ENCODE measurements at places on chromosomes 13 and 19. TPM values are rescaled to one million over a fixed set of nuclear protein-coding genes. Genes with fewer than 3 reads are reported as not detected.
A peak's percentile ranks its signal among the peaks of the same experiment; 100 is the strongest.

- DNase-seq: no peak
These were observed 10.3 kb upstream of the BBC3 start for GRCh38 chr19:47240996-47241918.

GRCh38 chr19:29952177-29952576, 10.1 kb downstream of the URI1 start:
- DNase-seq: peak; percentile 2

- no peak for DNase-seq
These were observed 41.7 kb downstream of the MIPEP start for GRCh38 chr13:23847497-23847896.

Gene MCEMP1
- total RNA-seq: not detected

Gene LRRC4B
- not detected for total RNA-seq

- DNase-seq: no peak
These were observed 125.0 kb upstream of the NBEA start for GRCh38 chr13:34816908-34817665.

GRCh38 chr19:737591-738093, 13.3 kb upstream of the MISP start:
- DNase-seq: no peak

- DNase-seq: no peak
These were observed 930.5 kb upstream of the SLITRK1 start for GRCh38 chr13:84812789-84813188.

DNA sequence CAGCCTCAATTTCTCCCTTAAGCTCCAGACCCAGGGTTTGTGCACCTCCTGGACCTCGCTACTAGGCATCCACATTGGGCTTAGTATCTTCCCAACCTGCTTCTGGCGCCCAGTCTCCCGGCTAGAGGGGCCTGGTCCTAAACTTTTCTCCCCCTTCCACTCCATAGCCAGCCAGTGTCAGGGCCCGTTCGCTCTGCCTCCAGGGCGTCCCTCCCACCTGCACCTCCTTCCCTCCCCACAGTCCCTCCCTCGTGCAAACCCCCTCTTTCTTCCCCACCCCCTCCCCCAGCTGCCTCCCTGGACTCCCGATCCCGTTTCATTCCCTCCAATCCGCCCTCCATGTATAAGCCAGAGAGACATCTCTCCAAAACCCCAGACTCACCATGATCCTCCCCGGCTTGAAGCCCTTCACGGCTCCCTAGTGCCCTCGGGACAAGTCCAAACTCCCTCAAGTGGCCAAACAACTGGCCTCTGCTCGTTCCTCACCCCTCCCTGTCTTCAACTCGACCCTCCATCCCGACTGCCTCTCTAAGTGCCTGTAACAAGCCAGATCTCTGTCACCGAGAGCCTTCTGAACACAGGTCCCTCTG, 997 bp upstream of the SAMD4B start:
- DNase-seq: no peak

- no peak for DNase-seq
These were observed 13.9 kb upstream of the PAK4 start for GRCh38 chr19:39111593-39112199.

DNA sequence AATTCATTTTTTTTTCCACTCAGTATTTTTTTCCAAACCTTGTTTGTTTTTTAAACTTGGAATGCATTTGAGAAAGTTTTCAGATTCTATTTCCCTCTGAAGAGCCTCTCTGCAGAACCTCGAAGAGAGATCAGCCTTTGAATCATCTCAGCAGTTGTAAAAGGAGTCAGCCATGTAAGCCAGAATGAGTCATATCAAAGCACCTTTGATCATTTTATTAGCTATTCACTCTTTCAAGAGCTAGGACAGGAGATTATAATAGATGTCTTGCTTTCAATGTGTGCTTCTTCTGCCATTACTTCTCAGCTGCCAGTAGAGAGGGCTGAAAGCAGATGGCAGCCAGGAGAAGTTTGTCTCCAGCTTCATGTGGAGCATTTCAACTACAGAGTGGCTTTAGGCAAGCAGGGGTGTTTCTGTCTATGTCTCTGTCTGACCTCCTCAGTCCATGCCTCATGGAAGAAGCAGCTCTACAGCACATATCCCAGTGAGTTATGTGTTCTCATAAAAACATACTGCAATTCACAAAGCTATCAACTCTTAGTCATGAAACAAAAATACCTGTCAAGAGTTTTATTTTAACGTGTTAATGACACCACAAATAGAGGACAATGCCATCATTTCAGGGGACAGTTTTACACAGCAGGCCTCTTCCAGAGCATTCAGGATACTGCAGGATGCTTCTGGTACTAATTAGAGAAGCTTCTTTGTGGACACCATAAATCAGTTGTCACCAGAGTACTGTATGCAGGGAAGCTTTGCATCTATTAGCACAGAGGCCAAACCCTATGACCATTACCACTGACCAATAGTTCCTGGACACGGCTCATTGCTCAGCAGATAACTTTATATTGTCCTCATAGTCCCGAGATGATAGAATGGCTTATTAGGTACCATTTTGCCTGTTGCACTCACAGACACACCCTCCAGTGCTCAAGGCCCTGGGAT, 94.3 kb downstream of the NHLRC3 start:
- no peak for DNase-seq

Gene CBARP
- 2.2 TPM for total RNA-seq

Gene PDX1
- total RNA-seq: not detected

GRCh38 chr13:81738364-81738763, 1397.4 kb upstream of the SPRY2 start:
- no peak for DNase-seq

GRCh38 chr13:104327211-104327610, 1261.0 kb upstream of the SLC10A2 start:
- no peak for DNase-seq

Gene ZNF626
- total RNA-seq: 6.7 TPM

Gene SLC39A3
- total RNA-seq: 18.0 TPM

- no peak for DNase-seq
These were observed 71.5 kb downstream of the GGACT start for GRCh38 chr13:100517135-100517534.

DNA sequence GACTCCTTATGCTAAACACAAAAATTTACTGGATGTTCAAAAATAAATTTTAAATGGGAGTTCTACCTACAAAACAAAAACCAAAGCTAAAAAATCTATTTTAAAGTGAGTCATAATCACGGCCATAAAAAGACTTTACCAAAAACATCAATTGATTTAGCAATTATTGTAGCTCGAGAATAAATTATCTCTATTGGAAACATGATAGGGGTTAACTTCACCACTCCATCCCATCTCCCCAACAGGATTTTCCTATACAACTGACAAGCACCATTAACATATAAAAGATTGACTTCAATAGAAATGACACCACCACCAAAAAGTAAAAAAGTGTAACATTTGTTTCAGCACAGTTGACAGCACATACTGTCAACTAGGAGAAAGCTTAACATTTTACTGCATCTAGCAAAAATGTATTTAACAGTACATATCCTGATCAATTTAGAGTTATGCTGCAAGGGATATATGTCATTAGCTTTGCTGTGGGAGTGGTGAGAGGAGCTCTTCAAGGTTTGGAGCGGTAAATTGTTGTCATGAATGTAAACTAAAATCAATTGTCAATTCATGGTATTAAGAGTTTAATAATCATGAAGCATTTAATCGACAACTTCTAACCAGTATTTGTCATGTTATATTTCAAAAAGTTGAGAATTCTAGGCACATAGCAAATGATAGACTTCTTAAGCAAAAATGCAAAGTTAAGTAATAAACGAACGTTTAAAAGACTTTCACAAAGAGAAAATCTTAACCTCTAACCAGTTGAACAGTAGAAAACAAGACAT, 3.8 kb downstream of the UBL3 start:
- no peak for DNase-seq

Gene SRRM5
- total RNA-seq: not detected

- DNase-seq: no peak
These were observed 212.8 kb downstream of the FGF9 start for GRCh38 chr13:21883713-21884112.

DNA sequence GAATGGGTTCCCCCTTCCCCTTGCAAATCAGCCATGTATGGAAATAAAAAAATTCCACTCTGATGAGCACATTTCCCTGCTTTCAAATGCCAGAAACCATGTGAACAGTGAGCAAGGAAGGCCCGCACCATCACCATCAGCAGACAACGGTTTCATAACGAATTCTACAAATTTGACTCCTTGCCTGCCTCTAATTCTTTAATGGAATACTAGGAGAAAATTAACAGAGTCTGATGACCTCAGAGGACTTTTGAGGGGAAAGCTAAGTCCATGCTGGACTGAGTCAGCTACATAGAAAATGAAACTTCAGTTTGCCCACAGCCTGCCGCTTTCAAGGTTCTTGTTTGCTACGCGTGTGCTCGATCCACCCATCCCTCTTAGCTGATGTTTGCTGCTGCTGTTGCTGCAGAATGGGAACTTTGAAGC, 46.7 kb upstream of the KL start:
- peak; percentile 15 for DNase-seq

DNA sequence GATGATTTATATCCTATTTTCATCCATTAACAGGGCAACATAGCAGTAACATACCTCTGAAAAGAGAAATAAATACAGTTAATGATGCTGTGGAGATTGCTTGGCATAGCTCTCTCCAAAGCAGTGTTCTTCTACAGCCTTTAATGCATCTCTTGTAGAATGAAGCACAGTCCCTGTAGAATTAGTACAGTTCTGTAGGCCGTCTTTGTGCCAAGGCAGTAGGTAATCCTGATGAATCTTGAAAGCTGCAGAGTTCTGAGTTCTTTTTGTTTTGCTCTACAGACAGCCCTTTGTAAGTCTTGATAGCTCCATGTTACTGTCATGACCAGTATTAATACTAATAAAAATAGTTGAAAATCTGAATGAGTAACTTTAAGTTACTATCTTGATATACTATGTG, 184.2 kb downstream of the MAB21L1 start:
- DNase-seq: no peak

DNA sequence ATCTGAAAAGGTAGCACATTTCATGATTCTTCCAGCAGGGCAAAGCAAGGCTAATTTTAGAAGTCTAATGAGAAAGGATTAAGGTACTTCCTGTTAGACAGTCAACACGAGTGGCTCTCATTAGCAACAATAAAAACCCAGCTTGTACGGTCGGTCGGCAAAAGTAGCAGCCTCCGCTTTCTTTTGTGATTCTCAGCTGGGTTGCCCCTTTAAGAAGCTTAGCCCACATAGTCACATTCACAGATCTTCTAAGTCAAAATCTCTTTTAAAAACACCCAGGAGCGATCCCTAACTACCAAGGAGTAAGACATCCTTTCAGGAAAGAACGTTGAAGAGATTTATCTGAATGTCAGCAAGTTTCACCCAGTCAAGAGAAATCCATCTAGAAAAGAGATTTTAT, 684.8 kb downstream of the DIAPH3 start:
- no peak for DNase-seq

DNA sequence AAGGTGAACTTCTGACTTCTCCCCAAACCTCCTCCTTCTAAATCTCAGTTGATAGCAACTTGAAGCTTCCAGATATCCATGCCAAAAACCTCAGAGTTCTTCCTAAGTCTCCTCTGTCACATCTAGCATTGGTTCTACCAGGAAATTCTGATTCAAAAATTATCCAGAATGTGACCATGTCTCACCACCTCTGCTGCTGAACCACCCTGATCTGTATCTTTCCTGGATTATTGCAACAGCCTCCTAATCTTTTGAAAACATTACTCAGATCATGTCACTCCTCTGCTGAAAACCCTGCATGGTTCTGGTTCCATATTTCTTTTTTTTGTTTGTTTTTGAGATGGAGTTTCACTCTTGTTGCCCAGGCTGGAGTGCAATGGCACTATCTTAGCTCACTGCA, 78.7 kb upstream of the TNFSF11 start:
- no peak for DNase-seq

DNA sequence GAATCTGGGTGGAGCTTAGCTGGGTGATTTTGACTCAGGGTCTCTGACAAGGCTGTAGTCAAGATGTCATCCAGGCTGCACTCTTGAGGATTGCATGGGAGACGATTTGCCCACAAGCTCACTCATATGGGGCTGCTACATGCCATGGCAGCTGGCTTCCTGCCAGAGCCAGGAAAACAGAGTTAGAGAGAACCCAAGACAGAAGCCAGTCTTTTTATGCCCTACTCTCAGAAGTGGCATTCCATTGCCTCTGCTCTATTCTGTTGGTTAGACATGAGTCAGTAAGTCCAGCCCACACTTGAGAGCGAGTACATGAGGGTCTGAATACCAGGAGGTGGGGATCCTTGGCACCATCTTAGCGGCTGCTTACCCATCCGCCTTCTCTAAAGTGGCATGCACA, 9.5 kb downstream of the POLR1D start:
- DNase-seq: no peak

- no peak for DNase-seq
These were observed 29.1 kb upstream of the HOMER3 start for GRCh38 chr19:18969931-18970659.

DNA sequence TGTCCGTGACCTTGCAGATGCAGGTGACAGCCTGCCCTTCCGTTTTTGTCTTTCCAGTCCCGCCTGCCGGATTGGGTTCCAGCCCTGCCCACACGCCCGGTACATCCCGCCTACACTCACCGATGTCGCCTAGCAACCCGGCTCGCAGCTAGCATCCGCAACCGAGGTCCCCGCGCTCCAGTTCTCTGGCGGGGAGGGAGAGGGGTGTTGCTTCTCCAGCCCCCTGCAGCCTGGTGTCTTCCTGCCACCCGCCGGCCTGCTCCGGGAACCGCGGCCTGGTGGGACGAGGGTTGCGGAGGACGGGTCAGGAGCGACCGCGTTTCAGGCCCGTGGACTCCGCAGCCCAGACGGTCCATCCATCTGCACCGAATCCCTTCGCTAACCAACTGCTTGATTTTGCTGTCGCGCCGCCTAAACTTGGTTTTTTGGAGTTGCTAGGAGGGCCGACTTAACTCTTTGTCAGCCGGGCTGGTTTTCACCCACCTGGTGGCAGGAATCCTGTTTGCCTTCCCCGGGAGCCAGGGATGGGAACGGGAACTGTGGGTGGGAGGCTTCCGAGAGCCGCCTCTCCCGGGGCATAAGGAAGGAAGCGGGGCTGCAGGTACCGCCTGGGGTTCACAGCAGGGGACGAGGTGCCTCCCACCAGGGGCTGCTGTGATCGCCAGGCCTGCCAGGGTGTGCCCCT, 15.4 kb upstream of the MATK start:
- DNase-seq: no peak

Gene OR7C1
- not detected for total RNA-seq

All from pulmonary artery endothelial cell (primary cell).